ENCODE measurements at places on chromosomes 12 and 14.
A peak's percentile ranks its signal among the peaks of the same experiment; 100 is the strongest.

DNA sequence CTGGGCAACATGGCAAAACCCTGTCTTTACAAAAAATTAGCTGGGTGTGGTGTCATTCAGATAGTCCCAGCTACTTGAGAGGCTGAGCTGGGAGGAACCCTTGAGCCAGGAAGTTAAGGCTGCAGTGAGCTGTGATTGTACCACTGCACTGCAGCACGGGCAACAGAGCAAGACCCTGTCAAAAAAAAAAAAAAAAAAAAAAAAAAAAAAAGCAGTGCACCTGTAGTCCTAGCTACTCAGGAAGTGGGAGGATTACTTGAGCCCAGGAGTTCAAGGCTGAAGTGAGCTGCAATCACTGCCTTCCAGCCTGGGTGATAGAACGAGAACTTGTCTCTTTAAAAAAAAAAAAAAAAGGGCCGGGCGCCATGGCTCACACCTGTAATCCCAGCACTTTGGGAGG is 5.6 kb downstream of the REM2 start:
- DNase-seq = peak; percentile 52

DNA sequence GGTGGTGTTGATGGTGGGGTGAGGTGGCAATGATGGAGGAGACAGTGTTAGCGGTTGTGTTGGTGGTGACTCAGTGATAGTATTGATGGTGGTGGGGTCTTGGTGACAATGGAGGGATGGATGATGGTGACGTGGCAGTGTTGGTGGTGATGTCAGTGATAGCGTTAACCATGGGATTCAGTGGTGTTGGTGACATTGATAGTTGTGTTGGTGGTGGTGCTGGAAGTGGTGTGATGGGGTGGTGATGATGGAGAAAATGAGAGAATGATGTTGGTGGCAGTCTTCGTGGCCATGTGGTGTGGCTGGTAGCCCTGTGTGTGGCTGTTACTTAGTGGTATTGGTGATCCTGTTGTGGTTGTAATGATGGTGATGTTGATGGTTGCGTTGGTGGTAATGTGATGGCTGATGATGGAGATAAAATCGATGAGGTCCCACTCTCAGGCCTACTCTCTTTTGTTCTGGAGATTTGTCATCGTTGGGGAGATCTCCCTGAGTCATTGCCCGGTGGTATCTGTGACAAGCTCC is 2.6 kb downstream of the DTX1 start:
- DNase-seq = no peak

GRCh38 chr14:61388173-61388975 is 67.0 kb downstream of the PRKCH start:
- DNase-seq = peak; percentile 25

DNA sequence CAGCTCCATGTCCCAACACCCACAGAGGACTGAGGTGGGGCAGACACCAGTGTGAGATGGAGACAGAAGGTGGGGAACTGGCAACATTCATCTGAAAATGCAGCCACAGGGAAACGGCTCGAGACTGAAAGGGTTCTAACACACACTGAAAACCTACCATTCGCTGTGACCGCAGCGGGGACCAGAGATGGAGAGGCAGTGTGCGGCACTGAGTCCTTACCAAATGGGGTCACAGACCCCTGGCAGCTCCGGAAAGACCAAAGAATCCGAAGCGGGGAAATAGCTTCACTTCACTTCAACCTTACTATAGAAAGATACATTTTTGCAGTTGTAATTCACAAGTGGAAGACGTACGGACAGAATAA is 9.6 kb downstream of the BAG5 start:
- DNase-seq = no peak

DNA sequence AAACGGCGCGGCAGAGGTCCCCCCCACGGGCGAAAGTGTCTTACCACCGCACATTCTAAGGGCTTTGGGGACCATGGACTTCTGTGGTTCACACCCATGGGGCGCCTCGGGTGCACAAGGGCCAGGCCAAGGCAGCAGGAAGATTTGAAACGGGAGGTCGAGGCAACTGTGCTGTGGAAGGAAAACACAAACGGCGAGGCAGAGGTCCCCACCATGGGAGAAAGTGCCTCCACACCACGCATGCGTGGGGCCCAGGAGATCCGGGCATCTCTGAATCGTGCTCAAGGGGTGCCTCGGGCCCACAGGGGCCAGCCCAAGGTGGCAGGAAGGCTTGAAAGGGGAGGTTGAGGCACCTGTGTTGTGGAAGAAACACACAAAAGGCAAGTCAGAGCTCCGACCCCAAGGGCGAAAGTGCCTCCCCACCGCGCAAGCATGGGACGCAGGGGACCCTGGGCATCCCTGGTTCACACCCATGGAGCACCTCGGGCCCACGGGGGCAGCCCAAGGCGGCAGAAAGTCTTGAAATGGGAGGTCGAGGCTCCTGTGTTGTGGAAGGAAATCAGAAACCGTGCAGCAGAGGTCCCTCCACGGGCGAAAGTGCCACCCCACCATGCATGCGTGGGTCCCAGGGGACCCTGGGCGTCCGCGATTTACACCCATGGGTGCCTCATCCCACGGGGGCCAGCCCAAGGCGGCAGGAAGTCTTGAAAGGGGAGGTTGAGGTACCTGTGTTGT is 371.0 kb downstream of the ALG10 start:
- peak; percentile 1 for DNase-seq

GRCh38 chr14:95559203-95559602 is 24.4 kb downstream of the GLRX5 start:
- DNase-seq = no peak

DNA sequence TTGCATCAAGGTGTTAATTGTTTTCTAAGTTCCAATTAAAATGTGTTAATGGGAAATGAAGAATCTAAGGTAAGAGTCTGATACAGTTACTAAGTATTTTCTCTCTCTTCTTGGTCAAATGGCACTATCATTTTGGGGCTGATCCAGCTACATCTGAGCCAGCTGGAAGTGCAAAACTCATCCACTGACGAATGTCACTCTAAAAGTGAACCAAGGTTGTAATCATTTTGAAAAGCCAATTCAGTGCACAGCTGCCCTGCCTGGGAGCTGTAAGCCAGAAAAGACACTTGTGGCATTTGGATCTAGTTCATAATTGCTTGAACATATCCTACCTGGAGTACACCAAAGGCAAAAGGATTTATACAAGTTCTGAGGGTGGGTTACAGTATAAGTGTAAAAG is 1011.3 kb downstream of the AACS start:
- no peak for DNase-seq

DNA sequence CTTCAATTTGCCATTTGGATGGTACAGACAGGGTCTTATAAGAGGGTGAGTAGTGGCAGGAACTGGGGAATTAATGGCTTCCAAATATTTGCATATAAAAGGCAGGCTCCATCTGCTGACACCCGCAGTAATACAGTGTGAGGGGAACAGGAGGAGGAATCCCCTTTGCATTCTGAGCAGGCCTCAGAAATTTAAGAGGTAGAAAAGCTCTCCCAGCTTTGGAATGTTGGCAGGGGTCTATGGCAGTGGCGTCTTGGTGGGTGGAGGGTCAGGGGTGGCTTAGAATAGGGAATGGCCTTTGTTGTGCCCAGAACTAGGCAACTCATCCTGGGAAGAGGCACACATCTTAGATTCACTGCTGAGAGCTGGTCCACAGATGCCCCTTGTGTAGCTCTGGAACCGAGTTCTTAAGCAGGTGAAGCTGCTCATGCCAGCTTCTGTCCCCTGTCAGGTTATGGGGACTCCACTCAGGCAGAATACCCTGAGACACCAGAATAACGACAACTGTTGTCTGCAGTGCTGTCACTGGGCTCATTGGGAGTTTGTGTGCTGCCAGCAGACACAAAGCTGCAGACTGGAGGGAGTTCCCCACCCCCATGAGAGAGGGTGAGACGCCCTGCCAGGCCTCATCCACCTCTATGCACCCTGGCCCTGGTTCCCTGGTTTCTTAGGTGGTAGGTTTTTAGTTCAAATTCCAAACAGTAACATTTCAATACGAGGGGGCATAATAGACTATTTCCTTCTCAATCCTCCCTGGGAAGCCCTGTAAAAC is 190.2 kb downstream of the MON2 start:
- no peak for DNase-seq

- no peak for DNase-seq
Observed at GRCh38 chr12:123083661-123084571, 67.0 kb downstream of the PITPNM2 start.

GRCh38 chr12:117208206-117208605 is 17.9 kb upstream of the FBXO21 start:
- no peak for DNase-seq

DNA sequence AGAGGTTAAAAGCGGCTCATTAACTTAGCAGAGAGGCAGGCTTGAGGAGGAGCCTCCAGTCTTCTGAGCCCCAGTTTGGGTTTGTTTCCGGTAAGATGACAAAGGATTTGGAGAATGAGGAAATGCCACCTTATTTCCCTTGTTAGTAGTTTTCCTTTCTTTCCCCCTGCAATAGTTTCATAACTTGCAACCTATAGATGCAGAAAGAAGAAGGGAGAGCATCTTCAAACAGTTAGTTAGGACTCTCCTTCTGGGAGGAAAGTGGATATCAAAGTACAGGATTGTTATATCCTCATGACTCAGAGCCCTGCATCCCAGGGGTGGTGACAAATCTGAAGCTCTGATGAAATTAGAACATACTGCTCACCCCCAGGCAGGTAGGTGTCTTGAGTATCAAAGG is 180.7 kb upstream of the SLC38A2 start:
- DNase-seq = no peak

DNA sequence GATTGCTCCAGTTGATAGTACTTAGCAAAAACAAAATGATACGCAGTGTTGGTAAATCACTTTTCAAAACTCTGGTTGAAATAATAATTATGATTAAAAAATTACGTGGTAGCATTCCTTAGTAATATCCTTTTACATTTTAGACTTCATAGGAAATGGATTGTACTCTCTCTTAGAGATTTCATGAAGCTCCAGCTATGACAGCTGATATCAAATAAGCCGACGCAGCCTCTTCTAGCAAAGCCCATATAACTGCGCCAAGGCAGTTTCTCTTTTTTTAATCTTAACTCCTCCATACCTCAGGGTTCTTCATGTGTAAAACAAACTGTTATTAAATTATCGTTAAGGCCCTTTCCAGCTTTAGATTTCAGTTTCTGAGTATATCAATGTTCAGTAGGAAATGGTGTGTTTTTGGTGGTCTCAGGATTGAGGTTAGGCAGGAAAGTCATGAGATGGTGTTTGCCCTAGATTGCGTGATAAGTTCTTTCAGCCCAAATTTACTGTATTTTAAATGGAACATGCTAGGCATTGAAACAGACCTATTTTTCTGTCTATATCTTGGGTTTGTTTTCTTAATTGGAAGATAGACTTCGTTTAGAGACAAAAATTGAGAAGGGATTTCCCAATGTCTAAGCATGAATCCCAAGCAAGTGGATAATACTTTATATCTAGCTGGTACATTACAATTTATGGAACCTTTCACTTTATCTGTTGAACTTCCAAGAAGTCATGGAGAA is 902 bp upstream of the CFL2 start:
- DNase-seq = no peak

DNA sequence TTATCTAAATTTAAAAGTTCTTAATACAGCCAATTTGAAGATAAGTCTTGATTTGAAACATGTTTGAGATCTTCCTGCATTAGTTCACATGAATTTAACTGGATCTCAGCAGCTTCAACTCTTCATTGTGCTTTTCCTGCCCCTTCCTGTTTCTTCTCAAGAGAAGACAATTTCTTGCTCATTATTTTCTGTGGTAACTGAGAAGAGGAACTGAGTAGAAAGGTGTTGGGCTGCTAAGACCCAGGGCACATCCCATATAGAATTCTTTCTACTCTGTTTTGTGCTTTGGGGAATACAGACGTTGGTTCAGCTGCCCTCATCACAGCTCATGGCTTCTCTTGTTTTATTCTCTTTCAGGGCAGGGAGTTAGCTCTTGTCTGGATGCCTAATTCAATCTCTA is 110.2 kb downstream of the SNAPC1 start:
- no peak for DNase-seq

DNA sequence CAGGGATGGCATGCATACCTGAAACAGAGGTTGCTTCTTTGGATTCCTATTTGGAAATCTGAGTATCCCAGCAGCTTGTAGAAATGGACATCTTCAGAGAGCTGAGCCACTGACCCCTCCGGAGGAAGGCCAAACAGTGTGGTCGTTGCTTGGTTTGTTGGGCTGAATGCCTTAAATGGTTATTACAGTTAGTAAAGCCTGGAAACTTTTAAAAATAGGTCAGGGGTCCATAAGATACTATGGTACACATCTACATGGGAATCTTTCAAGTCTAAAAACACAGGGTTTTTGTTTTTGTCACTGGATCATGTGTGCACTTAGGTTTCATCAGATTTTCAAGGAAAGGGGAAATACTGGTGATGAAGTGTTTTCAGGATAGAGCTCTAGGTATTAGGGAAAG is 7.7 kb downstream of the DYRK2 start:
- DNase-seq = no peak

DNA sequence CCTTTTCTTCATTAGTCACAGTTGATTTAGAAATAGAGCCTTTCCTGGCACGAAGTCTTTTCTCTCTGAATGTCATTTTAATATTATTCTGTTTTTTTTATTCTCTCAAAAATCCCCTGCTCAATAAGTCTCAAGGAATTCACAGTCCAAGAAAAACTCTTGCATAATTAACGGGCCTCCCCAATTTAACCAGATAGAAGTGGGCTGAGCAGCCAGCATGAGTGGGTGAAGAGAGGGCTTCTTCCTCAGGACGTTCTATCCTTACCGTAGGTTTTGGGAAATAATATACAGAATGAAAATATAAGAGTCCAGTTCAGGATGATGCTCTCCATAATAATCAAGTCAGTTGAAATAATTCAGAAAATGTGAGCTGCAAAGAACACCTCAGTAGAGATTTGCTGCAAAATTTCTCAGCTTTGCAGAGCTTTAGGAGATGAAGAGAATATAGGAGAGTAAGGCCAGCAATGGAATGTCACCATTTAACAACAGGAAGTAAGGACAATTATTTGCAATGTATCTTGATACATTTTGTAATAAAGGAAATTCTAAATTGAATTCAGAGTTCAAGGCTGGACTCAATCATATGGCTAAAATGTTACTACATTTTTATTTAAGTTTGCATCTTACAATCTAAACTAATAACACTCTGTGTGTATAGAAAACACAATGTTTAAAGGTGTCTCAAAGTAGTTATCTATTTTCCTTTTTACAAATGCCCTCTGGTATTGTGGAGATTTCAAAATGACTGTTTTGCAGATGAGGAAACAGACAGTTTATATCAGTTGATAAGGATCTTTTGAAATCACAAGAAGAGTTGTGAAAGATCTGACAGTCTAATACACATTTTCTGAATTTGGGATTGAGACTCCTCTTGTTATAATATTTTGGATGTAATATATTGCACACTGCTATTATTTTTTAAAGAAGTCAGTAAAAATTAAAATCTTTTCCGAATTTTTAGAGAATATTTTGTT is 1724.1 kb upstream of the SEL1L start:
- DNase-seq = no peak

GRCh38 chr12:113097716-113098440 is 37.7 kb downstream of the RASAL1 start:
- DNase-seq = no peak
